CD4-positive, alpha-beta T cell treated with Interleukin-1 beta for 1 hour (primary cell): ENCODE measurements at places on chromosomes 6 and 20.

DNA sequence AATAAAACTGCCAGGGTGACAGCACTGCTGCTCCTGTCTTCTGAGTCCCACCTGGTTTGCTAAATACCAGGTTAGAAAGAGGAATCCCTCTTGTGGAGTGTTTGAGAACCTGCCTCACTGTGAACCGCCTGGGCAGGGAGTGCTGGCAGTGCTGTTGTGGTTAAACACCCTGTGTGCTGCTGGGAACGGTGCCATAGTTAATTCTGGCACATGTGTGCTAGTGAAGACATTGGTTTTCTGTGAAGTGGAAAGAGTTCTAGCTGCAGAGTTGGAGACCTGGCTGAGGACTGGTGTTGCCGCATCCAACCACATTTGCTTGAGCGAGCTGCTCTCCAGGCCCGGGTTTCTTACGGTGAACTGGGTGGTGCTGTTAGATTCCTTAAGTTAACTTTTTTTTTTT is 72.7 kb downstream of the IGF2R start:
- DNase-seq = no peak

- no peak for DNase-seq
These were observed 177.9 kb downstream of the PREX1 start for GRCh38 chr20:48649868-48650267.

- no peak for DNase-seq
These were observed 4.1 kb downstream of the BMP7 start for GRCh38 chr20:57262301-57262700.

DNA sequence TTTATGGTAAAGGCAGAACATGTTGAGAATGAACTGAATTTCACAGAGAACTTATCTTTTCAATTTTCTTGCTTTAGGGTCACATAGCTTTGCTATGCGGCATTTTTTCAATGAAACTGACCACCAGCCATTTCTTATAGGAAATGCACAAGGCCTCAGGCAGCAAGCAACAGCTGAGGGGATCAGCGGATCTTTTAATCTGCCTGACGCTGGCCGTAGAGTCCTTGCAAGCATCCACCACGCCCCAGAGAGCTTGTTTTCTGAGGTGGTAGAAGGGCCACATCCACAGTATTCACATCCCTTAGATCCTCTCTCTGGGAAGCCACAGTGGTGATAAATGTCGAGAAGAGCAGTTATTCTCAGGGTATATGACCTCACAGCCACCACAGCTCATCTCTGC is 34.3 kb downstream of the FLRT3 start:
- DNase-seq = no peak

DNA sequence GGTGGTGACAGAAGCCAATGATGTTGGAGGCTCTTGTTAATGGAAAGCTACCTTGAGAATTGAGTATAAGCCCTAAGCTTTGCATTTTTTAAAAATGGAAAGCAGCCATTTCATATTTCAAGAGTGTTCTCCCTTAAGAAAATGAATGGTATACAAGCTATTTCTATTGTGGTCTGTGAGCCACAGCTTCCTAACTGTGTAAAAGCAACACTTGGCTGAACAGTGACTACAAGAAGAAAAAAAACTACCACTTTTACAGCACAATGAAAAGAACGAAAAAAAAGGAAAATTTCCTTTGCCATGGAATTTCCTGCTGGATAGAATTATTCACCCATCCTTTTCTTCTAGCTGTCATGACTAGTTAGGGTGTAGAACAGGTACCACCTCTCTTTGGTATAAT is 397.1 kb upstream of the BTBD3 start:
- DNase-seq = no peak
